ENCODE measurements at places on chromosomes 3 and 15. TPM values are rescaled to one million over a fixed set of nuclear protein-coding genes. Genes with fewer than 3 reads are reported as not detected.

GRCh38 chr3:179401561-179401960 lies 49.7 kb downstream of the GNB4 start:
- DNase-seq = no peak

- DNase-seq = no peak
Measured at GRCh38 chr15:55774113-55774970, 31.4 kb upstream of the PRTG start.

DNA sequence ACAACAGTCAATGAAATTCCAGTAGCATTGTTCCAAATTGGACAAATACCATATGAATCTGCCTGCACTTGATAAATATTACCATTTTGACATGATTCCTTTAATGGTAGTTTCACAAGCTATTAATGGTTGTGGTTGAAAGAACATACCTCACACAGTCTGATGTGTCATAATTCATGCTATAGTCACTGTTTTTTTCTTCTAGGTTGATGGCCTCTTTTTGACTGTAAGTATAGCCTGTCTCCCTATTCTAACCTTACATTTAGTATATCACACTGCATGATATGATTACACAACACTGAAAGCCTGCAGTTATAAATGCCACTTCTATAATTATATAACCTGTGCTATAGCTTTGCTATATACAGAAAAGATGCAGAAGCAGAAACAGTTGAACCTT lies 834.1 kb downstream of the NSUN3 start:
- no peak for DNase-seq

GRCh38 chr3:100041328-100041749 lies 73.0 kb downstream of the FILIP1L start:
- DNase-seq = no peak

DNA sequence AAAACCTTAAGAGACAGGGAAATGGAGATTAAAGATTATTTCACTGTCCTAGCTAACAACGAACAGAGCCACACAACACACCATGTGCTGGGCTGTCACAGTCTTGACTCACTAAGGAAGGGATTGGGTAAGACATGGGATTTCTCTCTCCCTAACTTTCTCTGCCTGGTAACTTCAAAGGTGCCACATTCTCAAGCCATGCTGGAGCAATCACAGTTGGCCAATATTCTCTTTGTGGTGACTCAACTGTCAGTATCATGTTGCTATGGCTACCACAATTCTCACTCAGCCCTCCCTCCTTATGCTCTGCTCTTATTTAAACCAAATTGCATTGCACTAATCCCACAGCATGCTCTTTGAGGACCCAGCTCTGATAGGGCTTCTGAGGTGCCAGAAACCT lies 74.0 kb downstream of the OXNAD1 start:
- no peak for DNase-seq

DNA sequence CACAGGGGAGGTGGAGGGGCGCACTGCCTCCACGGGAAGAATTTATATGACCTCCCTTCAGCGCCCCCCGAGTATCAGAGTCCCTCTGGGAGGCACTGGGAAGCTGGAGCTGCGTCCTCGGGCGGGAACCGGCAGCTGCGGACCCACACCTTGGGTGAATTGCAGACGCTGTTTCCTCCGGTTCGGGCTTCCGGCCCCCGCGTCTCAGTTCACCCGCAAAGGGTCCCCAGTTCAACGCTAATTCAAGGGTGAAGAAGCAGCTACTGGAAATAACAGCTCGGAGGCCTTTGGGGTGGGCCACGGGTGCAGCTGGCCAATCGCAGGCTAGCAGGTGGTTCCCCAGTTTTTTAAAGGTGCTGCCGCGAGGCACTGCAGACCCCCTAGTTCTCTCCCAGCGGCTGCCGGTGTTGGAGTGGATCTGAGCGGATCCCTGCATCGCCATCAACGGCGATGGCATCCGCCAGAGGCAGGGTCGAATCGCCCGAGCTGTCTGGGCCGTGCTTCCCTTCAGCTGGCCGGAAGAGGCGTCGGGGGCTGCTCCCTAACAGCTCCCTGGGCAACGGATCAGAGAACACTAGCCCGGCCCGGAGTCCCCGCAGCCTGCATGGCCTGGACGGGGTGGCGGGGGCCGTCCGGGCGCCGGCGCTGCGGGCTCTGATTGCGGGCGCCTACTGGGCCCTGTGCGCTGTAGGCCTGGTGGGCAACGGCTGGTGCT lies 19.4 kb upstream of the ADAMTS7 start:
- no peak for DNase-seq

- DNase-seq = no peak
Measured at GRCh38 chr15:63792584-63792983, 41.2 kb downstream of the HERC1 start.

- no peak for DNase-seq
Measured at GRCh38 chr3:196666001-196666867, 26.7 kb downstream of the NRROS start.

DNA sequence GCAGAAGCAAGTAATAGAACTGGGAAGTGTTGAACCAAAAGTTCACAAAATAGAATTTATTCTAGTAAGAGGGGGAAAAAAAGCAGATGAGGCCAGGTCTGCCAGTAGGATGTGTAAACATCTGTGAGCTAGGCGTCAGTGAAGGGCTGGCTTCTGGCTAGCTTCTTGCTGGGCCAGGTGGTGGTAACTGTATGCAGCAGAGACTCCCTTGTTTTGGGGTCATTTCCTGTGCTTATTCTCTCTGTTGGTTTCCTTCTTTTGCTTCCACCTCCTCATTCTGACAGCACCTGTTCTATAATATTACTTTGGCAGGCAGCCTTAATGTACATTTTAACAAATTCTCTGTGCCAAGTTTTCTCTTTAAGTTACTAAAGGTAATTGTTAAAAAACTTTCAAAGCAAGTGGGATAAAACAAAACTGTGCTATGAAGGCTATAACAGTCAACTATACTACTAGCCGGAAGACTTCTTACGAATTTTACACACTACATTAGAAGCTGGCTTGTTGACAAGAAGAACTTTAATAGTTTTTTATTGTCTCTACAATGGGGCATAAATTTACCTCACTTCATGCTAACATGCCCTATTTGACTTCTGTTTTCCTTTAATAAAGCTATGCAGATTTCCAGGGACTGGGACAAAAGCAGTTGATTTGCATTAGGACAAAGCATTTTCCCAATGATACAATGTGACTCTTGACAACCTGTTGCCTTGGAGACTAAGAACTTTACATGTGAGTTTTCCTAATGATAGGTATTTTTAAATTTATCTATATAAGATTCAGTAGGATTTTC lies 318.8 kb upstream of the NAALADL2 start:
- no peak for DNase-seq

GRCh38 chr3:157059661-157060060 lies 100.3 kb downstream of the CCNL1 start:
- no peak for DNase-seq

DNA sequence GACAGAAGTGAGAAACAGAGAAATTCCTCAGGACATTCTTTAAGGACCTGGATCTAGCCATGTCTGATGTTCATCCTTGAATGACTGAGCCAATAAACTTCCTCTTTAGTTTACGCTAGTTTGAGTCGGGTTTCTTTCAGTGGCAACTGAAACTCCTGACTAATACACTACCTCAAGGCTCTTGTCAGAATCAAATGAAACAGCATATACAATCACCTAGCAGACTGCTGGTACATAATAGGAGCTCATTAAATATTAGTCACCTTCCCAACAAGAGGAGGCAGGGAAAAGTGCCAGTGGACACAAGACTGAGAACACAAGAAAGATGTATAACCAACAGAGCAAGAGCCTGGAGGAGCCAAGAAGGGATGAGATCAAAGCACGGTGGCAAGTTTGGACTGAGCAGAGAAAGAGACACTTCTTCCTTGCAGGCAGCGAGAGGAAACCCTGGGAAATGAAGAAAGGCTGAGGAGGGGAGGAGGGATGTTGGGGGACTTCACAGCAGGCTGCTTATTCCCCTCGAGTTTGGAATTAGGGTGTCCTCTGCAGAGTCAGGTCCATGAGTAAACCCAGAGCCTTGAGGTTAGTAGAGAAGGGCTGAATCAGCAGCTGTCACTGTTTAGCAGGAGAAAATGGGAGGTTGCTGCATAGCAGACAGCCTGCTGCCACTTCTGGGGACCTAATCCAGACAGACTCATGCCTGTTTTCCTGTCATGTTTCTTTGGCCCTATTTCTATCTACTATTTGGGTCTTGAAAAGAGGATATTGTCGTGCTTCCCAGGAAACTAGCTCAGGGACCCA lies 73.3 kb downstream of the MRPL46 start:
- DNase-seq = no peak

GRCh38 chr3:36653095-36653494 lies 111.3 kb downstream of the DCLK3 start:
- DNase-seq = no peak

GRCh38 chr3:170438836-170439235 lies 20.2 kb downstream of the CLDN11 start:
- no peak for DNase-seq

DNA sequence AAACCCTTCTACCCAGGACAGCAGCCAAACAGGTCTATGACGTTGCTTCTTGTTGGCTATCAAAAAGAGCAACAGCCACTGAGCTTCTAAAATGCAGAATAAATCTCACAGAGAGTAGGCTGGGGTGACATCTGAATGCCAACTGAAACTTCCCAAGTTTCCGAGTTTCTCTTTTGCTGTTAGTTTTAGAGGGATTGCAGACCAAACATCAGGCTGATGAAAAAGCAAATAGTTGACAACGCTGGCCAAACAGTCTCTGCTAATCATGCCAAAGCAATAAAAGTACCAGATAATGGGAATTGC lies 670 bp upstream of the CBLB start:
- DNase-seq = no peak

DNA sequence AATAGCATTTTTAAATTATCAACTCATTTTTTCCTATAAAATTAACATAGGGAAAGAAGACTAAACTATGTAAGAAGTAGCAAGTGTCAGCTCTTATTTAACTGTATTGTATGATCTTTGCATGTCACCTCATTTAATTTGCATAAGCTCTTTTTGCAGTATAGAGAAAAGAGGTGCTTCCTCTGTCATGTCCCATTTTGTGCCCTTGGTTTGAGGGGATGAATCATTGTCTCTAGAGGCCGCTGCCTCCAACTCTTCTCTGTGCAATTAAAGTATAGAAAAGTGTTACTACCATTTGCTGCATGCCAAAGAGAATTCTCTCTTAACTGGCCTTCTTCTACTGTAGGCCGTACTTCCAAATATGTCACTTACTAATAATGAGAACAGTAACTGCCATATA lies 93.4 kb downstream of the LRRC28 start:
- no peak for DNase-seq

DNA sequence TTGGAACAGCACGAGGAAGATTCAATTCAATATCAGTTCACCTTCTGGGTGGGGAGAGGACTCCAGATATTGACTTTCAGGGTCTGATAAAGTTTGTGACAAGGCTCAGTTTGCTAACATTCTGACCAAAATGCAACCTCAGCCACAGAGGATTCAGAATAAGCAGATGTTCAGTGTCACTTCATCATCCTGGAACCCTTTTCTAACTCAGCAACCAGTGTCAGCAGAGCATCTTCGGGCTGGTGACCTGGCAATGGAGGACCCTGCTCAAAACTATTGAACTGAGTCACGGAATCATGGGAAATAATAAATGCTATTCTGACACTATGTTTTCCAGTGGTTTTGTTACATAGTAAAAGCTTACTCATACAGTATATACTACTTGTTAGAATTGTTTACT lies 433.4 kb upstream of the CFAP20DC start:
- DNase-seq = no peak

DNA sequence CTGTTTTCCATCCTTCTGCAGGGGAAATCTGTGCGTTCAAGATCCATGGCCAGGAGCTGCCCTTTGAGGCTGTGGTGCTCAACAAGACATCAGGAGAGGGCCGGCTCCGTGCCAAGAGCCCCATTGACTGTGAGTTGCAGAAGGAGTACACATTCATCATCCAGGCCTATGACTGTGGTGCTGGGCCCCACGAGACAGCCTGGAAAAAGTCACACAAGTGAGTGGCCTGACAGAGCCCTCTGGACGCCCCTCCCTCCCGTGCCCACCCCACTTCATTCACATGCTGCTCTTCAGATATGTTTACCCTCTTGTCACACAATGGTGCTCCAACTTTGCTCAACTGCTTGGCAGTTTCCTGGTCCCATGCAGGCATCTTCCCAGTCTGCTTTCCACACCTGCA lies 274.3 kb upstream of the TRIM42 start:
- DNase-seq = no peak

- no peak for DNase-seq
Measured at GRCh38 chr3:76402926-76403325, 617.6 kb upstream of the ZNF717 start.

- no peak for DNase-seq
Measured at GRCh38 chr3:148307443-148307843, 390.3 kb upstream of the AGTR1 start.

DNA sequence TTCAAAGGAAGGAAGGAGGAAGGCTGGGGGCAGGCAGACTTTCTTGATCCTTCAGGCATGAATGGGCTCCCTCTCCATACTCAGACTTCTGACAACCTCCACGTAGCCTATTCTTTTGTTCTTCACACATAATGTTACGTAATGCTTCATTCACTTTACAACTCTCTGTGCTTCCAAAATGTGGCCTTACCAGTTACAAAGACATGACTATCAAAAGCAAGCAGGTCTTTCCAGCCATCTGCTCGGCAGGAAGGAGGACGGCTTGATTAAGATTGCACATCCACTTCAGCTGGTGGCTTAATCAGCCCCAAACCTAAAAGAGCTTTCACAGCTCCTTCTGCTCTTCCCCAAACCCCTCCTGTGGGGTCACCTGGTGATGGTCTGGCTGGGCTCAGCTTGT lies 263.2 kb downstream of the XXYLT1 start:
- DNase-seq = peak; percentile 22

DNA sequence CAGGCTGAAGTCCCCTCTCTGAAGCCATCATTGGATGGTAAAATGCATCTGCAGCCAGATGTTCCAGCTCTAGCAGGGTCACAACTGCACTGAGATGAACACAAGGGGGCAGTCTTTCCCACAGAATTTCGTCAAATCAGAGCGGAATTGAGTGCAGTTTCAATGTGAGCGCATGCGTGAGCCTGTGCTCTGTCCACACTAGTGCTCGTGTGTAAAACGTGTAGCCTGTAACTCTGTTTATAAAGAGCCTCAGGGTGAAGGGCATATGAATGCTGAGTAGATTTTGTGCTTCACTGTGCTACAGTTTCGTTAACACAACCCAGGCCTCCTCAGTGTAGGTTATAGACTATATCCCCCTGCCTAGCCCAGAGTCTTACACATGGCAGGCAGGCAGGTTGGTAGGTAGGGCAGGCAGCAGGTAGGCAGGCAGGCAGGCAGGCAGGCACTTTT lies 92.7 kb upstream of the GOLGA6L4 start:
- no peak for DNase-seq

DNA sequence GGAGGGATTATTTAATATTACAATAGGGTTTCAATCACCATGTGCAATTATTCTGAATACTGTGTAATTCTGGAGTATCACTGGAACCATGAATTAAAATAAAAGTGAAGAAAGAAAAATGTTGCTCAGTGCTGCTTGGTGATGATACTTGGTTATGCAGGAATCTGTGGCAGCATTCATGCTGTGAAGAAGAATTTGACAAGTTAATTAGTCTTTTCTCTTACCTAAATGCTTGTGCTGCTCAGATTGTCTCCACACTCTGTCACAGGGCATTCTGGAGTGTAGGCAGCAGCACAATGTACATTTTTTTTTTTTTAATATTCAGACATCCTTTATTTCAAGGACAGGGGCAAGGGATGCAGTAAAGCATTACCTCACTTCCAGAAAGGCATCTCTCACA lies 749.3 kb upstream of the CADM2 start:
- no peak for DNase-seq

GRCh38 chr15:67134067-67134838 lies 68.9 kb downstream of the SMAD3 start:
- peak; percentile 62 for DNase-seq

Gene SERPINI2
- 0.81 TPM for total RNA-seq

Gene MB21D2
- 5.2 TPM for total RNA-seq

Gene THSD4
- total RNA-seq = 18.8 TPM

Gene CCR8
- not detected for total RNA-seq

Gene ZNF619
- total RNA-seq = 4.7 TPM

Gene PLA2G4E
- total RNA-seq = not detected

Gene SH2D7
- total RNA-seq = not detected

Gene ISL2
- not detected for total RNA-seq
